Stimulated activated CD4-positive, alpha-beta T cell treated with anti-CD3 and anti-CD28 coated beads, TNF-alpha, amount 100 ng/mL, for 24 hours (primary cell): ENCODE measurements at places on chromosomes 5 and 9.

GRCh38 chr5:89036704-89037489 is 153.9 kb upstream of the MEF2C start:
- no peak for DNase-seq

GRCh38 chr9:124495126-124496074 is 11.8 kb downstream of the NR5A1 start:
- DNase-seq: no peak

DNA sequence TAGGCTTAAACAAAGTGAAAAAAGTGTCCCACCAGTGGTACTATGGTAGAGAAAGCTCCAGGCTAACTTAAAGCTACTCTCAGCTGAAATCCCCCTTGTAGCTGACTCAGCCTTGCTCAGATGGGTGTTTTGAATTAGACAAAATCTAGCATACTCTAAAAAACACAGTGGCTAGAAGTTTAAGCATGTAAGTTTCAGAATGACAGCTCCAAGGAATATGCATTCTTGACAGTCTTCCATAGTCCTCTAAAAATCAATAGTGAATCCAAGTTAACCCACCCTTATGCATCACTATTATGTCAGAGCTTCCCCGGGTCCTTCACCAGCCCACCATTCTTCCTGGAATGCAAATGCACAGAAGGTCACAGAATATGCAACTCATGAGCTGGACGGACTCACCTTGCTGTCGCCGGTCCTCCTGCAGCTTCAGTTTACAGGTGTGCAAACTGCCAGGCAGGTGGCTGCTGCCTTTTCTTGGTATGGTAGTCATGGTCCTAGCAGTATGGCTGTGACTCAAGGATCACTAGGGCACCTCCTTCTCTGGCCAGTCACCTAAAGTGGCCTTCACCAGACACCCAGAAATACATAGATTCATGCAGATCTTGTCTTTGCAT is 668 bp downstream of the RANBP3L start:
- DNase-seq: no peak

DNA sequence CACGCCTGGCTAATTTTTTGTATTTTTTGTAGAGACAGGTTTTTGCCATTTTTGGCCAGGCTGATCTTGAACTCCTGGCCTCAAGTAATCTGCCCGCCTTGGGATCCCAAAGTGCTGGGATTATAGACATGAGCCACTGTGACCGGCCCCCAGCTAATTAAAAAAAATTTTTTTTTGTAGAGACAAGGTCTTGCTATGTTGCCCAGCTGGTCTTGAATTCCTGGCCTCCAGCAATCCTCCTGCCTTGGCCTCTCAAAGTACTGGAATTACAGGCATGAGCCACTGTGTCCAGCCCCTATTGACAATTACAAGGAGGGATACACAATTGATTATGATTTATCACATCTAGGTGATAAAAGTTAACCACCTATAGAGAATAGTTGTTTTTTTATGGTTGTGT is 59.5 kb downstream of the NR2F1 start:
- no peak for DNase-seq

DNA sequence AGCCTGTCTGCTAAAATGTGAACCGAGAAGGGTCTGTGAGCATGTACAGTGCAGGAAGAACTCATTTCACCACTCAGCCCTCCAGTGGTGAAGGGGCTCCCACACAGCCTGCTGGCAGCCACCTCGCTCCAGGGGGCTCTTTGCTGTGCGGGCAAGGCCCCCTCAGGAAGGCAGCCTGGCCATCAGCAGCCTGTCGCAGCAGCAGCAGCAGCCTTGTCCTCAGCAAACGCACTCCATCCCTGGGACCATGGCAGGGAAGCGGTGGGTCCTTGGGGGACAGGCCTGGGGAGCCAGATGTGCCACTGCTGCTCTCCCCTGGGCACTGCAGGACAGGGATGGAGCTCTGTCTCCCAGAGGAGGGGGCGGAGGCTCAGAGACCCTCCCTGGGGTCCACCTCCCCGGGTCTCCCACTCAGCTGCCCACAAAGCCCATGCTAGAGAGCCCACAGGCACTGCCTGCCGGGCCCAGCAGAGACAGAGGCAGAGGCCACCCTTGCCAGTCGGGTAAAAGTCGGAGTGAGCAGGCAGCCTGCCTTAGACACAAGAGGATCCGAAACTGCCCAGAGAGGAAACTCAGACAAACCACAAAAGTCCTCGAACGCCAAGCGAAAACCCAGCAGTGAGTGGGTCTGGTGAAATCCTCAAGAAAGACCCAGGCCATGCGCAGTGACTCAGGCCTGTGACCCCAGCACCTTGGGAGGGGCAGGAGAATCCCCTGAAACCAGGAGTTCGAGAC is 8.0 kb downstream of the BRD3 start:
- DNase-seq: peak; percentile 25

GRCh38 chr5:93891491-93892480 is 150.4 kb upstream of the POU5F2 start:
- DNase-seq: no peak

DNA sequence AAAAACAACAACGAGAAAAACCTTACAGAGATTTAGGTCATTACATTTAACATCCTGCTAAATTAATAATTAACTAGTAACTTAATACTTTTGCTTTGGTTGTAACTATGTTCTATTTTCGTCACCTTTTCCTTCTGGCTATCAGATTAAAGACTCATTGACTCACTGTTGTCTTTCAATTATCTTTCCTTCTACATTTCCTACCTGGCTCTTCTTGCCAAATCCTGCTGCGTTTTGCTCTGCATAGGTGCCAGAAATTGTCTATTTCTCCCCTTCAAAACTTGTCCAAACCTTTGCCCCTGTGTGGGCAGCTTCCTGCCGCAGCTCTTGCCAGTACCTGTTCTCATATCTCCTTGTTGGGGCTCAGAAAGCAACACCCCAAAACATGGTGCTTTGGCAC is 235.5 kb upstream of the ZNF608 start:
- no peak for DNase-seq

DNA sequence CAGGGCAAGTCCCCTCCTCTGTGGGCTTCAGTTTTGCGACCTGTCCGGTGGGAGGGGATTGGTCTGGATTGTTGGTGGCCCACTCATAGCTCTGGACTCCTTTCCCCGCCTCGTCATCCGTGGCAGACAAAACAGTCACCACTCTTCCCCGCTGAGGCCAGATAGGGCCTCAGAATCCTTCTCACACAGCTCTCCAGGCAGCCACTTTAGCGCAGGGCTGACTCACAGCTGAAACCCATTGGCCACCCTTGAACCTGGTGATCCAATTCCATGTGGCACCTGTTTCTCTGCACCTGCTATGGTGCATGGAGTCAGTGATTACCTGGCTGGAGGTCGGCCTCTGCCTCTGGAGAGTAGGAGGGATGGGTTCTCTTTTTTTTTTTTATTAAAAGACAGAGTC is 15.8 kb upstream of the CACFD1 start:
- no peak for DNase-seq

- DNase-seq: no peak
These were observed 427 bp downstream of the PCYOX1L start for GRCh38 chr5:149358294-149358651.

GRCh38 chr5:35810601-35811000 is 46.1 kb upstream of the IL7R start:
- no peak for DNase-seq

DNA sequence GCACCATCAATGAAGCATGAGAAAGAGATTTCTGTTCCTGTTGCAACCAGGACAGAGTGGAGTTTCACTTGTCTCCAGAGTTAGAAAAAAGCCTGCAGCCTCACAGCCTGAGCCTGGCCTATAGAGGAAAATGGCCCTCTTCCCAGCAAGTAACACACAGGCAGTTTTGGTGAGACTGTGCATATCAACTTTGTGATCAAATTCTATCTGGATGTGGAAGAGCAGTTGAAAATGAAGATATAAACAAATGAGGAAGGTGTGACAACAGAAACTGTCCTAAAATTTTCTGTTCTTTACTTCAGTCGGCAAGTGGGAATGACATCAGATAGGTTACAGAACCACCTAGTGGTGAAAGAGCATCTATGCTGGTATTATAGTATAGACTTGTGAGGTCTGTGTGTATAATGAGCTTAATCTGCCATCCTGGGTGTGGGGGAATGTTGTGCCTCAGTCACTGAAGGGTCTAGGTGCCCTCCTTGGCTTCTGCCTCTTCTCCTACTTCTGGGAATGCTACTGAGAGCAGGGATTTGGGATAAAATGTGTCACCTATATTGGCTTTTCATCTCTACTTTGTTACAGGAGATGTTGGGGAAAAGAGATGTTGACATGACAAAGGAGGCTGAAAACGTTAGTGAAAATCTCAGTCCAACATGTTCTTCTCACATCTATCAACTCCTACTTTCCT is 28.2 kb downstream of the YIPF5 start:
- DNase-seq: no peak

GRCh38 chr9:126166866-126167265 is 159.8 kb upstream of the MVB12B start:
- no peak for DNase-seq
